Stimulated activated CD8-positive, alpha-beta memory T cell treated with anti-CD3 and anti-CD28 coated beads, Interleukin-4, amount 100 ng/mL, for 1 hour (primary cell): ENCODE measurements at places on chromosomes 4 and X.

DNA sequence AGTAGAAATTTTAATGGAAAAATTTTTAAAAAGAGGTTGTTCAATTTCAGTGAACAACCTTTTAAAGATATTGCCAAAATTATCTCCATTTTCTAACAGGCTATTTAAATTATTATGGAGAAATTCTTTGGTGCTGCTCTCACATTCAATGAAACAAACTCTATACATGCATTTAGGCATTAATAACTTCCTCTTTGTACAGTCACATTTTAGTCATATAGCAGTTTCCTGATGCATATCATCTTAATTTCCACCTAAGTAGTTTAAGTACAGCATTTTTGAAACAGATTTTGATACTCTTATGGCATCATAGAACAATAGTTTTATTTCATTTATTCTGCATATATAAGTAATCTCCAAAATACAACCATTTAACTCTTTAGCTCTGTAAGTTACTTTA, 500.1 kb downstream of the STPG2 start:
- no peak for DNase-seq

DNA sequence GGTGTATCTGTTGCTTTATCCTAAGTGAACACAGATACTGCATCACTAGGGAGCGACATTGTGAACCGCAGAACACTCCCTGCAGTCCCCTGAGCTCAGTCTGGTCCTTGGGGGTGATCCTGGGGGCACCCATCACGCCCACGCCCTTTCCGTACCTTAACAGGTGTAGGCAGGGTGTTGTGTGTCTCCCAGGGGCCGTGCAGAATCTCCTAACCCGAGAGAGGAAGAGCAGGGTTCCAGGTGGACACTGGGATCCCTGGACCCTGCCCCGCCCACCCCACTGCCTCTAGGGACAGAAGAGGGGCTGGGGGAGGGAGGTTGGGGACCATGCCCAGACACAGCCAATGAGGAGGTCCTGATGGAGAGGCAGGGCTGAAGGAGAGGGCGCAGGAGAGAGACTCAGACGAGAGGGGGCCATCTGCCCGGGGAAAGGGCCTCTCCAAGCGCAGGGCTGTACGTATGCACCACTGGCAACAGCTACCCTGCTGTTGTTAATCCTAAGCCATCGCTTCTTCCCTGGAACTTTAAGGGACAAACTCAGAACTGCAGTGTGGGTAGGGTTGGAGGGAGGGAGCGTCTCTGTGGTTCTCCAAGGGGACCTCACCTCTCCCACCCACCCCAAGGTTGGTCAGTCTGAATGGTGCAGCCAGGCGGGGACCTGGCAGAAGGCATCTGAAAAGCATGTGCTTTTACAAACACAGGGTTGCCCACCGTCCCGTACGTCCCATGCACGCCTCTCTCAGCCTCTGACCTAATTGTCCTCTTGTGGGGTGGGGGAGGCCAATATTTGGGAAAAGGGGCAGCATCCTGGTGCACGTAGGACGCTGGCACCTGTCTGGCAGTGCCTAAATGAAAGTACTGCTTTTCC, 2.5 kb downstream of the P2RY8 start:
- DNase-seq = no peak

- DNase-seq = no peak
Observed at GRCh38 chr4:20318001-20318908, 66.5 kb downstream of the SLIT2 start.

DNA sequence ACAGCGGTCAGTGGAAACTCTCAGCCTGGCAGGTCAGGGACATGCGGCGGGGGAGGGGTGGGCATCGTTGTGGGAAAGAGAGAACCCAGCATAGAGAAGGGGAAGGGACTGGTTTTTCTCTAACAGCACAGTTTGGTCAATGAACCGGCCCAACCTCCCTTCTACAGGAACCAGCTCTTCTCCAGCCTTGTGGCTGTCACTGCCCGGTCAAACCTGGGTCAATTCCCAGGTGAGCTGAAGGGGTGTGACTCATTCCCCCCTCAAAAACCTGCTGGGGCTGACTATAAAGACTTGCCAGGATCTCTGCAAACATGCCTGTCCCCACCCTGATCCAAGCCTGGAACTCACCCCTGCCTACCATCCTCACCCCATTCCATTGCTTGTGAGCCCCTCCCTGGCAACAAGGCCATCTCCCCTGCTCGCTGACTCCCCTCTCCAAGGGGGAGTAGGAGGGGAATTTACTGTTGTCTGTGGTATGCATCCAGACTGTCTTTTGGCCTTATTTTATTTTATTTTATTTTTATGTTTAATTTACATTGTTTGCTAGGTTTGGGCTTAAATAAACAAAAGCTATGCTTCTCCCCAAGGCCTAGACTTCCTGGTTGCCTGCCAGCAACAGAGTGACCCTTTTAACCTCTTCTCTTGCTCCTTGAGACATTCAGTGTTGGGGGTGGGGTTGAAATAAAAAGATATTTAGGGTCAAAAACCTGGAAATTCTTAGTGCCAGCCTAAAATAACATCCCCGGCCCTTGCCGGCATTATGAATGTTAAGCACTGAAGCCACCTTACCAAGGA, 49.6 kb downstream of the TSC22D3 start:
- DNase-seq = no peak

DNA sequence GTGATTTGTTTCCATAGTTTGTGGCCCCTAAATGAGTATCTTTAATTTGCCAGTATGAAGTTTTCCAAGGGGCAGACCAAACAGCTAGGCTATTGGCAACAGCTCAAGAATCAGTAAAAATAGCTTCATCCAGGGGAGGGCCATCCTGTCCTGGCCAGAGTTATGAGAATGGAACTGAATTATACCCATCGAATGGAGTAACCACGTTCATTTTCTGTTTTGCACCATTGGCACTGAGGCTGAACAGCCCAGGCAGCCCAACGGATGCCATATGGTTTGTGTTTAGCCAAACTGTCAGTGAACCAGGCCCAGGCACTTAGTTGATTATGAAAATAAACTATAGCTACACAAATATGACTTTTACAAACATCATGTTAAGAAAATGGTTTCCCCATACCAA, 17.7 kb upstream of the ASB5 start:
- DNase-seq = no peak

- no peak for DNase-seq
Observed at GRCh38 chr4:90198086-90198847, 71.1 kb downstream of the CCSER1 start.

- DNase-seq = no peak
Observed at GRCh38 chr4:10701702-10702460, 17.3 kb upstream of the CLNK start.

DNA sequence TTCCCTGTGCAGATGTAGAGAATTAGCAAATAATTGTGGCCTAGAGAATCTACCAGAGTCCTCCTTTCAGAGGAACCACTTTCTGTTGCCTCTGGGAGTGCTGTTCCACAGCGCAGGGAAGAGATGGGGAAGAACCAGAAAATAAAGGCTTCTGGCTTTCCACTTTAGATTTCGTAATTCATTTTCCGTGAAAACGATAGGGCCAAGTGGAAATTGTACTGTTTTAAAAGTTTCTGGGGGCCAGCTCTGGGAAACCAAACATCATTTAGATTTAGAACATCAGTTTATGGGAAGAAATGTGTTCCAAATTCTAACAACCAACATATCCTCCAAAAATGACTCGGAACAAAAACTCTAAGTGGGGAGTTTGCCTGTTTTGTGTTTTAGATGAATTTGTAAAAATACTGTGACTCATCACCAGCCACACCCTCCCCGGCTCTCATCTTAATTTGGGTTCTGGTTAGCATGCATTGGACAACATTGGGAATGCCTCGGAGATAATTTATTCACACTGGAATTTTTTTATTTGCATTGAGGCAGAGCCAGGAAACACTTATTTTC, 65.2 kb upstream of the LNX1 start:
- DNase-seq = no peak

DNA sequence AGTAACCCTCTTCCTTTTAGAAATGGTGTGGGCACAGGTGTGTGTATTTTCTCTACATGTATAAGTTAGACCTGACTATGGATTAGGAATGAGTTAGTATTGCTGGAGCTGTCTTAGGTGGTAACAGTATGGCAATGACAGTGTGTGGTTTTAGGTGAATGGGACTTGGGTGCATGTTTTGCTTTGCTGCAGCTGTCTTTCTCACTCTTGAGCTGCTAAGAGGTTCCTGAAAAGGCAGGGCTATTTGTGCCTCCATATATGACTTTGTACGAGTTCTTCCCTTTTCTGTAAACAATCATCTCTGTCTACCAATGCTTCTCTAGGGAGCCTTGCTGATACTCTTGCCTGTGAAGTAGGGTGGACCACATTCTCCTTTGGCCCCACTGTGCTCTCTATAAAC, 234.8 kb upstream of the HHIP start:
- no peak for DNase-seq

DNA sequence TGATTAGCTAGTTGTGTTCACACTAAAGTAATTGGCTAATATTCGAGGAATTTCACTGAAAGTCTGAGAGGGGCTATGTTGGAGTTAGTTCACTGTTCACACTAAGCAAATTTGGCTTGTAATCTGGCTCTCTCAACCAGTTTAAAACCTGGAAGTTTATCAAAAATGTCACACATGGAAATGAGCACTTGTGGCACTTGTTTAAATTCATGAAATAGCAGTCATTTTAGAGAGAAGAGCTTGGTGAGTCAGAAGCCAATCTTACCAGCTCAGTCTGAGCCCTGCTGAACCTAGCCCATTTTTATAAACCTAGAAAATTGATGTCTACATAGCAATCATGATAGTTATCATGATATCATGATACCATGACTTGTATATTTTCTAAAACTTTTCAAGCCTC, 90.7 kb upstream of the JADE1 start:
- no peak for DNase-seq

GRCh38 chr4:16627999-16628398, 270.4 kb downstream of the LDB2 start:
- no peak for DNase-seq

- DNase-seq = no peak
Observed at GRCh38 chr4:10031668-10032590, 10.6 kb upstream of the SLC2A9 start.

DNA sequence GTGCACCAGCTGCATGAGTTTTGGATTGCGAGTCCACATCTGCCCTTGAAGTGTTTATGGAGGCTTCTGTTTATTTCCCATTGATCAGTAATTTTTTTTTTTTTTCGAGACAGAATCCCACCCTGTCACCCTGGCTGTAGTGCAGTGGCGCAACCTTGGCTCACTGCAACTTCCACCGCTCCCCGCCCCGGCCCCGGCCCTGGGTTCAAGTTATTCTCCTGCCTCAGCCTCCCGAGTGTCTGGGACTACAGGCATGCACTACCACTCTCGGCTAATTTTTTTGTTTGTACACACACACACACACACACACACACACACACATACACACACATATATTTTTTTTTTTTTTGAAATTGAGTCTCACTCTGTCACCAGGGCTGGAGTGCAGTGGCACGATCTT, 46.1 kb downstream of the SMAD1 start:
- no peak for DNase-seq
